ENCODE measurements at places on chromosomes 1 and 21. TPM values are rescaled to one million over a fixed set of nuclear protein-coding genes. Genes with fewer than 3 reads are reported as not detected.

The VAV3 gene
- polyA plus RNA-seq, result 19.4 TPM

The SCAF4 gene
- 33.3 TPM for polyA plus RNA-seq

The TMPRSS3 gene
- polyA plus RNA-seq, result not detected

The CCDC27 gene
- not detected for polyA plus RNA-seq

The CHI3L1 gene
- not detected for polyA plus RNA-seq

The USP33 gene
- 45.0 TPM for polyA plus RNA-seq

The TAS1R1 gene
- 0.16 TPM for polyA plus RNA-seq

The MIER1 gene
- polyA plus RNA-seq, result 48.7 TPM

The DPYD gene
- 35.9 TPM for polyA plus RNA-seq

The S100A12 gene
- polyA plus RNA-seq, result 3.8 TPM

The MCOLN3 gene
- not detected for polyA plus RNA-seq

The LRRIQ3 gene
- polyA plus RNA-seq, result 2.0 TPM

The ACTA1 gene
- polyA plus RNA-seq, result not detected

The ZNF670 gene
- not detected for polyA plus RNA-seq

The ZBED6 gene
- 1.4 TPM for polyA plus RNA-seq

The ITLN2 gene
- not detected for polyA plus RNA-seq

GRCh38 chr1:248858096-248858890, 592 bp downstream of the ZNF692 start:
- DNase-seq, result peak; percentile 30

- no peak for DNase-seq
Measured at GRCh38 chr1:37288900-37289299, 185.5 kb upstream of the ZC3H12A start.

- no peak for DNase-seq
Measured at GRCh38 chr1:33060579-33061083, 20.3 kb upstream of the AZIN2 start.

GRCh38 chr1:47187231-47187925, 2.5 kb downstream of the PDZK1IP1 start:
- DNase-seq, result no peak

GRCh38 chr1:203081465-203082230, 4.2 kb downstream of the MYOG start:
- no peak for DNase-seq

DNA sequence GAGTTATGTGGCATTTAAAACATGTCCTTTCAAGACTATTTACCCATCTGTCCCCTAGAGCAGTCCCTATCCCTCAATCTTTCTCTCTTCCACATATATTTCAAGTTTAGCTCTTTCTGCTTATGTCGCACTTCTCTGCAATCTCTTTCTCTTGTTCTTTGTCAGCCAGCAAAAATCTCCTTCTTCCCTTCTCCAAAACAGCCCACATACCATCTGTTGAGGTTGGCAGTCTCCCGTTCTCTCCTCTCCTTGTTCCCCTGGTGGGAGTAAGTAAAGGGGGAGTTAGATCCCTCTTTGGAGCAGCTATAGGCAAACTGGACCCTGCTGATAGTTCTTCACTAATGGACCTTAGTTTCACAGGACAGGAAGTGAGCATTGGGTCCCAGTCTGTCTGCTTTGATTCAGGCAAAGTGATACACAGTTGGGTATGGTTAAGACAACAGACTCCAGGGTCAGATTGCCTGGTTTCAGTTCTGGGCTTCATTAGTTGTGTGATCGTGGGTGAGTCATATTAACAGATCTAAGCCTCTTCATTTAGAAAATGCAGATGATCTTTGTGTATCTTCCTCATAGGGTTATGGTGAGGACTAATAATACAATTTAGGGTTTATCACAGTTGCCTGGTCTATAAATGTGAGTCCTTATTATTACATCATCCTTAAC, 19.7 kb downstream of the BRINP2 start:
- no peak for DNase-seq

DNA sequence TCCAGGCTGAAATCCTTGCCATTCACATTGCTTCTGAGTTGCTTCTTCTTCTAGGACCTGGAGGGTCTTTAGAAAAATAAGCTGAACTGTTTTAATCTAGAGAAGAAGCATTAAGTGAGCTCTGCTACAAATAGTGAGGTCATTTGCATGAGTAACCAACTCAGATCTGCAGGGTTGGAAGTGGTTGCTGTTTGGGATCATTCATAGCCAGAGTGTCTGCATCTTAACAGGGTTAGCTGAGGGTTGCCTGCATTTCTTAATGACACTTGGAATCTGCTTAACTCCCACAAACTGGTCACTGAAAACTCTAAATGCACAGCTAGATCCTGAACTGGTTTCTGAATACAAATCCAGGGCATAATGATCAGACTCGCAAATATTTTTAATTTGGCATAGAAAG, 9.9 kb downstream of the CNIH3 start:
- DNase-seq, result no peak

DNA sequence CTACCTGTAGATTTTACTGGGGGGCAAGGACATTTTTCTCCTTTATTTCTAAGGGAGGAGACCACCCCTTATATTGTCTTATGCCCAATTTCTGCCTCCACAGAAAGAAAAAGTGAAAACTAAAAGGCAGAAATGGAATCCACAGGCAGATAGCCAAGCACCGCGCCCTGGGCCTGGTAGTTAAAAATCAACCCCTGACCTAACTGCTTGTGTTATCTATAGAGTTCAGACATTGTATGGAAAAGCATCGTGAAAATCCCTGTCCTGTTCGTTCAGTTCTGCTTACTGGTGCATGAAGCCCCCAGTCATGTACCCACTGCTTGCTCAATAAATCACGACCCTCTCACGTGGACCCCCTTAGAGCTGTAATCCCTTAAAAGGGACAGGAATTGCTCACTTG, 33.7 kb upstream of the IL6R start:
- DNase-seq, result no peak

DNA sequence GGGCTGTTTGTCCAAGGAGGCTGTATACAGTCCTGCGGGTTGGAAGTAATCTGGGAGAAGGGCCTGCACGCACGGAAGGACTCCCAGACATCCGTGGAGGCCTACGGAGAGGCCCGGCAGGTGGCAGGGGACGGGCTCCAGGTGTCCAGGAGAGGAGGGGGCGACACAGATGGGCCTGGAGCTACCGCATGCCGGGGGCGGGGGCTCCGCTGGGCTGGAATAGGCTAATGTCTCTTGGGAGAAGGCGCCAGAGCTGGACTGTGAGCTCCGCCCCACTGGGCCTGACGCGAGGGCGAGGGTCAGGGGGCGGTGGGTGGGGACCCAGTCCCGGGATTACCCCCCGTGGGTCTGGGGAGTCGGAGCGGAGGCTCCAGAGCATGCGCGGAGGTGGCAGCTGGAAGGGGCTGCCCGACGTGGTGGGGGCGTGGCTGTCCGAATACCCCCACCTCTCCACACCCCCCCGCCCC, 659 bp downstream of the AGO1 start:
- peak; percentile 31 for DNase-seq

GRCh38 chr1:89489047-89489729, 35.4 kb upstream of the LRRC8B start:
- DNase-seq, result no peak

GRCh38 chr21:33402001-33402979, 923 bp upstream of the IFNGR2 start:
- no peak for DNase-seq

- no peak for DNase-seq
Measured at GRCh38 chr1:243845888-243846287, 4.2 kb downstream of the AKT3 start.

DNA sequence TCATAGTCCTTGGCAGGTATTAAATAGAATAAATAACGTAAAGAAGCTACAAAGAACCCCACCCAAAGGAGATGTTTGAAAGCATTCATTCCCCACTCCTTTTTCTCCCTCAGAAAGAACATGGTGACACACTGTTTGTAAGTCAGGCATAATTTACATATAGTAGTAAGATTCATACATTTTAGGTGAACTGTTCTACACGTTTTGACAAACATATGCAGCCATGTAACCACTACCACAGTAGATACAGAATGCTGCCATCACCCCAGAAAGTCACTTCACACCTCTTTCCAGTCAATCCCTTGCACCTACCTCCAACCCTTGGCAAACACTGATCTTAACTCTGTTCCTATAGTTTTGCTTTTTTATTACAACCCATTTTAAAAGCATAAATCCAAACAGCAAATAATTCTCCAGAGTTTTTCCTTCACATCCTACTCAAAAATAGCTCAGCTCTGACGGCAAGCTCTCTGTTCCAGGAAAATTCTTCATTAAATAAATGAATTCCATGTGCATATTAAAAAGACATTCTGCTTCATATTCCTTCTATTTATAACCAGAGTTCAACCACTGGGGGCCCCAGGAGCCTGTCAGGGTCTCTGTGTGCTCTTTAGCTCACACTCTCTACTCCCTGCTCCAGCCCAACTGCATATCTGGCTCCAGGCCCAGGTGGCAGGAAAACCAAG, 258.8 kb downstream of the PLPP3 start:
- DNase-seq, result no peak

DNA sequence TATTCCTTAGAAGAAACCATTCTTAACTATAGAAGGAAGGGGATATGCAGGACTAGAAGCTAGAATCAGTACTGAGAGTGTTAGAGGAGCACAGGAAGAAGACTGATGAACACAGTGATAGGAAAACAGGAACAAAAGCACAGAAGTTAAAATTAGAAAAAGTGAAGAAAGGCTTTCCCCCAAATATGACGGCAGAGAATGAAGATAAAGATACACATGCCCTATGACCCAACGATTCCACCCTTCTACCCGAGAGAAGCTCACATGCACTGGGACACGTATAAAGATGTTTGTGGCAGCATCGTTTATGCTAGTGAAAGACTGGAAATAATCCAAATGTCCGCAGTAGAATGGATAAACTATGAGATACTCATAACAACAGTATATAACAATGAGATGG, 74.2 kb downstream of the DTL start:
- DNase-seq, result no peak

DNA sequence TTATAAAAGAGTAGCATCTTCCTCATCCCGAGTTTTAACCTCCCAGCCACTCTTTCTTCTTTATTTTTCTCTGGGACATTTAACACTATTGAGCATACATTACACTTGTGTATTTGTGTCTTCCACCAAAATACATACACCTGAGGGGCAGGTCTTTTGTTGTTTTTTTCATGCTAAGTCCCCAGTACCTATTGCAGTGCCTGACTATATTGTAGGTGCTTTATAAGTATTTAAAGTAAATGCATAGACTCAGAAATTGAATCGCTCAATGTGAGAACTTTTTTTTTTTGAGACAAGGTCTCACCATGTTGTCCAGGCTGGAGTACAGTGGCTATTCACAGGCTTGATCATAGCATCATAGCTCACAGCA, 7.8 kb upstream of the SEMA4A start:
- DNase-seq, result no peak

DNA sequence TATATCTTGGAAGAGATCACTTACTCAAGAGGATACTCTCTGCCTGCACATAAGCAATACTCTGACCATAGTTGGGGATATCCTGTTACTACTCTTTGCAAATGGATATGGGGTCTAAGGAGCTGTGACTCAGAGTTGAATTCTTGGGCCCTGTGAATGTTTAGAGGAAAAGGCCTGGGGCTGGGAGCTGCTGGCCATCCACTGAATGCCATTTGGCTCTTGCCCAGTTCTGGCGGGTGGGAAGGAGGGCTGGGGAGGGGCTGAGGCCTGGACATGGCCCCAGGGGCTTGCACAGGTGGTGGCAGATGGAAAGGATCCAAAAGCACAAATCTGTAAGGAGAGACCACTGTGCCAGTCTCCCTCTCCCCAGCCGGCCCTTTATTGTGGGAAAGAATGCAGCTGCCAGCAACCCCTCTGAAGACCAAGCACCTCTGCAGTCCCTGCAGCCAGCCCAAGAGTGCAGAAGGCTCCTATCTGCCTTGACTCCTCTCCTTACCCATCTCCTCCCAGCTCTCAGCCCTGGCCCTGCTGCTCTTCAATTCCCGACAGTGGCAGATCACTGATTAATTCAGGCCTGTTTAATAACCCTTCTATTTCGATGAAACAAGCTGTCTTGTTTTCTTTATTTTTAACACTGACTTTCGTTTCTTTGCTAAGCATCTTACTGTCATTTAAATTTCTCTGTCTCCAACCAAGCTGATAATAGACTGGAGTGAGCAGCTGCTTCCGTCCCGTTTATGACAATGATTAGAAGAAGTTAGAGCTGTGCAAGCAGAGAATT, 12.1 kb downstream of the PLXNA2 start:
- DNase-seq, result no peak

DNA sequence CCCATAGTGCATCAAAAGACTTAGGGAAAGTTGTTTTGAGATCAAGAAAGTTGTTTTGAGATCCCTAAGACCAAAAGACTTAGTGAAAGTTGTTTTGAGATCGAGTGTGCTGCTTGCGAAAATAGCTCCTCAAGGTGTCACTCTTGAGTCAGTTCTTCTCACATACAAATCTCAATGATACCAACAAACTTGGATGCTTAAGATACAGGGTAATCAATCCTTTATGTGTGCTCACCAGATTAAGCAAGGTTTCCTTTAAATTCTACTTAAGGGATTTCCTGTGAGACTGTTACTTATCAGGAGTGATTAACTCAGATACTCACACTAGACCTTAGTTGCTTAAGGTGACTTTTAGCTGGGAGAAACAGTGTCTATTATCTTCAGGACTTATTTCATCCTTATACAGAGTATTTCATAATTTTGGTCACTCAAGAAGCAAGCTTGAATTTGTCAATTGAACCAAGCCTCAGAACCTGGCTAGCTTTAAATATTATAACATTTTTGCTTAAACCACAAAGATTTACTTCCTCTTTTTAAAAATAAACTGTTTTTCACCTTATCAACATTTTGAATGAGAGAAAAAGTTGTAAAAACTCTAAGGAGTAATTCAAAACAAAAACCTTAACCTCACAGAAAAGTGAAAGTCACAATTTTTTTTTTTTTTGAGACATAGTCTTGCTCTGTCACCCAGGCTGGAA, 8.0 kb upstream of the RLF start:
- peak; percentile 36 for DNase-seq

DNA sequence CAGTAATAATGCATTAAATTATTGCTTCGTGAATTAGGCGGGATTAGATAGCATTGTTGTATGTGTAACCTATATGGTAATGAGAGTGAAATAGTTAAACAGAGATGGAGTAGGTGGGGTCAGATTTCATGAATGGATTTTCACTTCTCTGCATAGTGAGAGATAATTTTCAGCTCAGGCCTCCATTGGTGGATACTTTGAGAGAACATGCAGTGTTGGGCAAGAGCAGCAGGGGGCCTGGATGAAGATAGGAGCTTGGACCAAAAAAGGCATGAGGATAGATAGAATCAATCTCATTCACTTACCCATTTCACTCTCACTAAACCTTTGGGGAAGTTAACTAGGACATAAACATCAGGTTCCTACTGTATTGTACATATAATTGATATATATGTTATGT, 39.5 kb upstream of the C1orf87 start:
- DNase-seq, result no peak

DNA sequence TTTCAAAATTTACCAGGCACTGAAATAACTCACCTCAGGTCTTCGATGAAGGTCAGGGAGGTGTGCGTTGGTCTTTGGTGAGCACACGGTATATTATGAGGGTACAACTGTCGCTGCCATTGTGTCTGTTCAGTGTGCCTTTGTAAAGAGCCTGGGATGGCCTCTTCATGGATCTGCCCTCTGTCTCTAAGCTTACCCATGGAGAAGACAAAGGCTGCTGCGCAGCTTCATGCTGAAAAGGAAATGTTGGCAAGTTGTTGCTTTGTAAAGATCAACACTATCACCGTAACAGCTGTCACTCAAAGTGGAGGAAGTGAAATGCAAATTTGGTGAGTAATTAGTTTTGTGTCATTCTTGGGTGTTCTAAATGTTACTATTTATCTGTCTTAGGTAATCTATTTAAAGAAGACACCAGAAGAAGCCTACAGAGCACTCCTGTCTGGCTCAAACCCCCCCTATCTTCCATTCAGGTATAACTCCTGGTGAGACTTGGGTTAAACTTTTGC, 71.6 kb downstream of the CDC14A start:
- DNase-seq, result no peak

GRCh38 chr1:161954466-161954865, 69.2 kb downstream of the OLFML2B start:
- no peak for DNase-seq

Data from immature natural killer cell (primary cell).